ENCODE measurements at places on chromosomes 6 and 20. TPM values are rescaled to one million over a fixed set of nuclear protein-coding genes. Genes with fewer than 3 reads are reported as not detected.
A peak's percentile ranks its signal among the peaks of the same experiment; 100 is the strongest.

PPP1R14C gene
- polyA plus RNA-seq, result not detected

CYP21A2 gene
- polyA plus RNA-seq, result 0.10 TPM

- DNase-seq, result peak; percentile 46
Measured at GRCh38 chr6:2632368-2632767, 118.4 kb downstream of the MYLK4 start.

- no peak for DNase-seq
Measured at GRCh38 chr6:165484178-165484889, 174.9 kb upstream of the C6orf118 start.

DNA sequence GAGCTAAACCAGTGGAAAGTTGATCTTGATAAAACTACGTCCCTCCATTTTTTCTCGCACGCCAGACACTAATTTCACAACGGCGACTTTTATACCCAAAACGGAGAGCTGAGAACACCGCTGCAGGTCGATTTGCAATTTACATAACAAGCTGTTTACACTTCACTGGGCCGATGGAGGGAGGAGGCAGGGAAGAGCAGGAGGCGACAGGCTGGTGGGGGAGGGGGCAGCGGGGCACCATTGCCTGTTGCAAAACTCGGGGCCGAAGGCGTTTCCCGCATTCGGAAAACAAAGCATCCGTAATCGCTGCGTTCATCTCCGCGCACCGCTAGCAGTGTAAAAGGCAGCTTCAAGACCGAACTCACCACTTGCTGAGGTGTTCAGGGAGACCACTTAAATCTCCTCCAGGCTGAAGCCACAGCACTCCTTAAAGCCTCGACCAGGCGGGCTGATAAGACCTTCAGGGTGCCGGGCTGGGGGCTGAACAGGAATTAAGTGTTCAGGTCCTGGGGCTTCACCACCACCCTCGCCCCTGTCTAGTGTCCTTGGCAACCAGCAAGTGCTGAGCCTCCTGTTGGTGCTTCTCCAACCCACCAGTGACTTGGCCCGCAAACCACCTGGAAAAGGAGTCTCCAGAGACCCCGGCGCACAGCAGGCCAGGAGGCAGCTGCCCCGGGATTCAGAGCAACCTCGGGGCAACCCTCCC, 2.0 kb upstream of the FOXC1 start:
- no peak for DNase-seq

GRCh38 chr6:124294574-124295200, 491.0 kb downstream of the NKAIN2 start:
- DNase-seq, result no peak

DNA sequence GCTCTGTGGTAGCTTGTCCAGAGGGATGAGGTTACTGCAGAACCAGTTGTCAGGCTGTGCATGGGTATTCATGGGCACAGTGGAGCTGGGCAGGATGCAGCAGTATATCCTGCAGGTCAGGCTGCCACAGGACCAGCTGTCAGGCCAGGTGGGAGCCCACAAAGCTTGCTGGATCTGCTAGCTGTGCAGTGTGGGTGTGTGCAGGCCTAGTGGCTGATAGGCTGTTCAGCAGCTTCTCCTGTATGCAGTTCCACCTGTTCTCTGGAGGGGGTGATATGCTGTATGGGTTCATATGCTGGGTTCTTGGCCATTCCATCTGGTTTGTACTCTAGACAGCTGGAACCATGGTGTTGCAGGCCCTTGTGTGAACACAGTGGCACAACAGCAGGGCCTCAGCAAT, 40.6 kb upstream of the TPD52L1 start:
- no peak for DNase-seq

GRCh38 chr6:44704240-44705150, 317.0 kb downstream of the CDC5L start:
- no peak for DNase-seq

GRCh38 chr20:53946106-53946505, 124.3 kb downstream of the BCAS1 start:
- no peak for DNase-seq

DNA sequence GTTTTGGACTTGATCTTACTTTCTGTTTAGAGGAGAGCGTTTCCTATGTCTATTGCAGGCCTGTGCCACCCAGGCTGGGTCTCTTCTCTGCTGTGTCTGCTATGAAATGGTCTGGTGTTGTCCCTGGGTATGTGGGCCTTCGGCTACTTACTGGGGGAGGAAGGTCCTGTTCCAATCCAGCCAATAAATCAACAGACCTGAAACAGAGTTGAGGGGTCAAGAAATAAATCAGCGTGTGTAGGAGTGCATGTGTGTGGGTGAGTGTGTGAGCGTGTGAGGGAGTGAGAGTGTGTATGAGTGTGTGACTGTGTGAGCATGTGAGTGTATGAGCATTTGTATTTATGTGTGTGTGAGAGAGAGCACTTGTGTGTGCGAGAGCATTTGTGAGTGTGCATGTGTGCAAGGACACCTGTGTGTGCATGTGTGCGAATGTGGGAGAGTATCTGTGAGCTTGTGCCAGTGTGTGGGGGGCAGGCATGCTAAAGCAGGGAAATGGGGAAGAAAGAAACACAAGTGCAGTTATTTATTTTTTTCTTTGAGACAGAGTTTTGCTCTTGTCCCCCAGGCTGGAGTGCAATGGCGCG, 86.3 kb upstream of the PMEPA1 start:
- no peak for DNase-seq

DNA sequence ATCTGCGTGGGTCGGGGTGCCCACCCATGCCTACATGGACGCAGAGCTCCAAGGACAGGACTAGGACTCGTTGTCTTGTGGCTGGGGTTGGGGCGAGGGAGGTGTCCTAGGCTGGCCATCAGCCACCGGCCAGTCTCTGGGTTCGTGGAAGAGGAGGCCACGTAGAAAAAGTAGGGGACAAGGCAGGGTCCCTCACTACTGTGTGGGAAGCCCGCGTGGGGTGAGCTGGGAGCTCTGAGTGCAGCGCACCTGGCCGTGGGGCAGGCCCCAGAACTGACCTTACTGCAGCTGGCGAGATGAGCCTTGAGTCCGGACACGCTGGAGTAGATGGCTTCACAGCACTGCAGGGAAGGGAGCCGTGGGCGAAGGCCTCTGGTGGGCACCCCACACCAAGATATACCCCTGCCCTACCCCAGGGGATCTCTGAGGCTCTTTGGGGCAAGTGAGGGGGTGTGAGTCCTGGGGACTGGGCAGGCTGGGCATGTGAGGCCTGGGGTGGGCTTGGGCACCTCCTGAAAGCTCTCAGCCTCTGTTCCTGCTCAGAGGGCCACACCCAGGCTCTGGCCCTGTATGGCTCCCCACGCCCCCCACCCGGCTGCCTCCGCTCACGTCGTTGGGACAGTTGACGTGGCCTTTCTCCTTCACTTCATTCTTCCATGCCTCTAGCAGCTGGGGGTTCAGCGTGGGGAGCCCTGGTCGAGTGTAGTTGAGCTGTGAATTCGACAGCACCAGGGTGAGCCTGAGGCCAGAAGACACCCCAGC, 5.6 kb upstream of the UCKL1 start:
- no peak for DNase-seq

DNA sequence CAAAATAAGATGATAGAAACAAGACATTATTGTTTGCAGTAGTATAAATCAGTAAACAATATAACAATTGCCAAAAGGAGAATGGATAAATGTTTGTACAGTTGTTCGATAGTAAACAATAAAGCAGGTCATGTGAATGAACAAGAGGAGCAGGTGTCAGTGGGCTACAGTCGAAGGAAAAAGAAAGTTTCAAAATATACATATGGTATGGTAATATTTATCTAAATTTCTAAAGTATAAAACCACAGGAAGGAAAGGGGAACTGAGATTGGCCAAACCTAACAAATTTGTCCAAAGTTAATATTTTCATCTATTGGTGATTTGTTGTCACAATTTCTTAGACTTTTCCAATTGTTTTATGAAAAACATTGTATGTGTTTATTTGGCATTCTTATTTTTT, 110.9 kb downstream of the SH3BGRL2 start:
- DNase-seq, result no peak

DNA sequence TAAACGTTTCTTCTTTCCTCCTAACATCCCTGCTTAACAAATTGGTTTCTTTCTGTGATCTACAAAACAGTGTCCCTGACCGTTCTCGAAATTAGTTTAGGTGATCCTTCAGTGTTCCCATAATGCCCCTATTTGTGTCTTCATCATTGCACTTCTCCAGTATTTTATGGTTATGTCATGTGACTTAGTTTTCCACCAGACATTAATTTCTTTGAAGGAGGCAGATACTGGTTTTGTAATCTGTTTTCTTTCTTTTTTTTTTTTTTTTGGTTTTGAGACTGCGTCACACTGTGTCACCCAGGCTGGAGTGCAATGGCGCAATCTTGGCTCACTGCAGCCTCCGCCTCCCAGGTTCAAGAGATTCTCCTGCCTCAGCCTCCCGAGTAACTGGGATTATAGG, 49.2 kb downstream of the FAM217A start:
- no peak for DNase-seq

- no peak for DNase-seq
Measured at GRCh38 chr20:50729901-50730764, 1.2 kb upstream of the PARD6B start.

All from IMR-90 (cell line).